Amygdala (tissue), 56 donors: ENCODE measurements at places on chromosomes 3 and 15.

GRCh38 chr15:81299630-81300273, 24.2 kb downstream of the STARD5 start:
- DNase-seq, result no peak

DNA sequence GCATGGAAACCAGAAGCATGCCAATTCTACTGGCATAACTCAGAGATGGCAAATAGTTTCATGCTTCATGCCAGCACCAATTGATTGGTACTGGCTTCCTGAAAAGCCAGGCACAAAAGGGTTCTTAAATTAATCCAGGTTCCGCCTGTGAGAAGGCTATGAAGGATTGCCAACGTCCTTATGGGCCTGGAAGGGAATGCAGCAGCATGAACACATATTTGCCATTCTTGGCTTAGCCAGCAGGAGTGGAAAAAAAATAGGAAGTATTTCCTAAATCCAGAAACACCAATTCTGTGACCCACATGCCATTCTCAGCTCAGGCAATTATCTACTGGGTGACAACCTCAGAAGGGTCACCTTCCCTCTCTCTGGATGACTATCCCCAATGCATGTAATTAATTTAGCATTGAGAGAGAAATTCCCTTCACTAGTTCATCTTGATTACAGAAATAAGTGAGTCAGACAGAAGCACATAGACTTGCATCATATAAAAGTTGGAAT, 36.0 kb downstream of the ADAMTS9 start:
- DNase-seq, result no peak

GRCh38 chr15:78064544-78064943, 13.0 kb downstream of the TBC1D2B start:
- no peak for DNase-seq

- no peak for DNase-seq
Observed at GRCh38 chr15:52255935-52256334, 39.7 kb downstream of the MYO5C start.

- DNase-seq, result no peak
Observed at GRCh38 chr3:43286841-43287499, 630 bp downstream of the SNRK start.

- DNase-seq, result no peak
Observed at GRCh38 chr3:179942553-179943075, 94.1 kb downstream of the PEX5L start.

DNA sequence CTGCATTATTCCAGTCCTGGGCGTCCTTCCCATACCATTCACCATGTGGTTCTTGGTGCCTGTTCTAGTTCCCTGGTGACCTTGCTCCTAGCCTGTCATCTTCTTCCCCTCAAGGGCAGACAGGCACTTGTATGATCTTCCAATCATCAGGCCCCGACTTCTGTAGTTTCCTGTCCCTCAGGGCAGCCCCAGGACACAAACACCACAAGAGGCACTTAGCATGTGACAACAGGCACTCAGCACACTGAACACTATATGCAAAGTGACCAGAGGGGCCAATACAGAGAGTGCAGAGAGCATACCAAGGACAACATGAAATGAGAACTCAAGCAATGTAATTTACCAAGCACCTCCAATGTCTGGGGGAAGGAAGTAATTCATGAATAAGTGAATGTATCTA, 17.9 kb downstream of the TMEM40 start:
- DNase-seq, result no peak

- no peak for DNase-seq
Observed at GRCh38 chr15:94230431-94230882, 904 bp upstream of the MCTP2 start.

DNA sequence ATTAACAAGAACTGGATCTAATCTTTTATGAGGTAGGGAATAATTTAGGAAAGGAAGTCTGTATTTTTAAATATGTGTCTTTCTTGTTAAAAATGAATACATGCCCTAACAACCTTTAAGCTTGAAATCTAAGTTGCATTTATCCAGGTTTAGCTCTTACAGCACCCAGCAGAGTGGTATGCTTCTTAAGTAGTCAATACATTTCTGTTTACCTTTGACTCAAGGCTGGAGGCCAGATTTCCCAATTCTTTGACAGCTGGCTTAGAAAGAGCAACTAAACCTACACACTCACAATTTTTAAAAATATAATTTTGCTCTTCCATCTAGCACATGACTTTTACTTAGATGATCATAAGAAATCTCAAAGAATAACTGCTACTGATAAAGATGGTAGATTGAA, 148.9 kb downstream of the DPH6 start:
- DNase-seq, result no peak

GRCh38 chr3:119220970-119221667, 19.6 kb downstream of the B4GALT4 start:
- DNase-seq, result no peak

DNA sequence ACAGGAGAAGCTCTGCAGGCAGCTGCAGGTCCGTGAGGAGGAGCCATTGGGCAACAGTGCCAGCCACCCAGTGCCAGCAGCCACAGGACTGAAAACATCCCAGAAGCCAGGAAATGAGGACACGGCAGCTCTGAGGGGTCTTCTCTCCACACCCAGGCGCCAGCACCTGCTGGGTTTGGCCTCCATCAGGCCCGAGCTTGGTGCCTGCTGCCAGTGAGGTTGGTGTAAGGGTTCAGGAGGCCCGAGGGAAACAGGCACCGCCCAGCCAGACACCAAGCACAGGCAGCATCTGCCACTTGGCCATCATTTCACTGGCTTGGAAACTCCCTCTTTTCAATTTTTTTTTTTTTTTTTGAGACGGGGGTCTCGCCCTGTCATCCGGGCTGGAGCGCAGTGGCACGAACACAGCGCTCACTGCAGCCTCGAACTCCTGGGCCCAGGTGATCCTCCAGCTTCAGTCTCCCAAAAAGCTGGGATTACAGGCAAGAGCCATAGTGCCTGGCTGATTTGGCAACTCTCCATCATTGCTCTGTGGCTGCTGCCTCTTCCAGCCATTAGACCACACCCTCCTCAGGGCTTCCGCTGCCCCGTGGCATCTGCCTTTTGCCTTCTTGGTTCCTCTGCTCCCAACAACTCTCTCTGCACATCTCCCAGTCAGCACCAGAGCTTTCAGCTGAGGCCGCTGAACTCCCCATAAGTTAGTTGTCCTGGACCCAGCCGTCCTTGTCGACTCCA, 1.5 kb upstream of the ITIH3 start:
- no peak for DNase-seq

DNA sequence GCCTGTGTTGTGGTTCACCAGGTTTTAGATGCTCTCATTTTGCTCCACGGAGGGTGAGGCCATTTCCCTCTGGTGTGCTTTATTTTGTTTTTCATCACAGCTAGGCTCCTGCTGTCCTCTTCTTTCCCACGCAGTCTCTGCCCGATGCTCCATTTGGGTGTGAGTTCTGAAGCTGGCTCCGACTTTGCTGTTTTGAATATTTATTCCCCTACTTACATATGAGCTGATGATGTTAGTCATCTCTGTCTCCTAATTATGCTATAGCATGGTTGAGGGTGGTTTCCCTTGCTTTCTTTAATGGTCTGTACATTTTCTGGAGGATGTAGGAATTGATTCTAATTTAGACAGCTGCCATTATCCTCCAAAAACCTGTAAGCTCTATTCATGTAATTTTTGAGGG, 168.1 kb upstream of the MYRIP start:
- DNase-seq, result no peak

- DNase-seq, result no peak
Observed at GRCh38 chr3:187615630-187616029, 54.6 kb downstream of the SST start.

- no peak for DNase-seq
Observed at GRCh38 chr3:121748680-121749275, 763 bp downstream of the GOLGB1 start.

DNA sequence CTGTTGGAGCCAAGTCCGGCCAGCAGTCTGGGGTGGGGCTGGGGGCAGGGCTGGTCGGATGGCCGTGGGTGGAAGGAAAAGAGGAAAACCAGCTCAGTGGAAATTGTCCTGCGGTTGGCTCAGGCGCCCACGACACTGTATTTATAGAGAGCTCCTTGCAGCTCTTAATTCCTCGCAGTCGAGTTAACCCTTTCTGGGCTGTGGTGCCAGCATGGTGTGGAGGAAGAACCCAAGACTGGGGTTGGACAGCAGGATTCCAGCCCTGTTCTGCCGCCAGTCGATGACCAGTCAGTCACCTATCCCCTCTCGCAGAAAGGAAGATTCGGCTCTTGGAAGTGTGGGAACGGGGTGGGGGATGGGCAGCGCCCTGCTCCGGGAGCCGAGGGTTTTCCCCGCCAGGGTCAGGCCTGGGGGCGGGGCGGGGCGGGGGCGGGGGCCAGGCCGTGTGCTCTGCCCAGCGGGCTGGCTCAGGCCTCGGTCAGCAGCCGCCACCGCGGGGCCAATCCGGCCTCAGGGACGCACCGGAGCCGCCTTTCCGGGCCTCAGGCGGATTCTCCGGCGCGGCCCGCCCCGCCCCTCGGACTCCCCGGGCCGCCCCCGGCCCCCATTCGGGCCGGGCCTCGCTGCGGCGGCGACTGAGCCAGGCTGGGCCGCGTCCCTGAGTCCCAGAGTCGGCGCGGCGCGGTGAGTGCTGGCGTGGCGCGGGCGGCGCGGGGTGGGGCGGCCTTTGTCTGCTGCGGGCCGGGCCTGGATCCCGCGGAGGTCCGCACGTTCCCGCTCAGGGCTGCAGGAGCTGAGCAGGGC, at the start of gene CD276:
Gene CD276, plus strand, starts transcription at position 607 of the 804 bp plus-strand sequence. CDS start 15,257 bp downstream, outside the sequence.
- DNase-seq, result peak; percentile 67

DNA sequence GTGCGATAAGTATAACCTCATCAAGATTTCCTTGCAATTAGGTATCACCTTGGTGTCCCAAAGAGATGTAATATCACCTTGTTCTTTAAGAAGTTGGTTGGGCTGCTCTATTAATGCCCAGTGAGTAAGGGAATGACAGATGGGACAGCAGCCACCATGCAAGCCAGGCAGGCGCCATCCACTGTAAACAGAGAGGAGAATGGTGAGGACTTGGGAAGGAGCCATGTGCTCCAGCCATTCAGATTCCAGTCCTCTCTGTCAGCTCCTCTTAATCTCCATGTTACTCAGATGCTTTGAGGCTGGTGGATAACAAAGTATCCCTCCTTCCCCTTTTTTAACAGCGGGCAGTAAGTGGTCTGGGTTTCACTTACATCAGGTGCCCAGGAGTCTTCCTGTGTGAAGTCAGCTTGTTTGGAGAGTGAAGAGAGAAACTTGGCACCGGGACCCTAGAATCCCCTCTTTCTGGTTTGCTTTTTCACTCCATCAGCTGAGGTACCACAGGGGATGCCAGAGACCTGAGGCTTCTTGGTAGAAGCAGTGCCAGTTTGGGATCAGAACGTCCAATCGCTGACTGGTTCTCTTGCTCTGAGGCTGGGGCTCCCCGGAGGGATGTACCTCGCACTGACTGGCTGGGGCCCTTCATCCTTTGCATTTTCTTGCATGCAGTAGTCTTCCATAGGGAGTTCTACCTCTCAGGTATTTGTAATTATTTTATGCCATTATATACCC, 29.5 kb downstream of the SLCO3A1 start:
- DNase-seq, result no peak

DNA sequence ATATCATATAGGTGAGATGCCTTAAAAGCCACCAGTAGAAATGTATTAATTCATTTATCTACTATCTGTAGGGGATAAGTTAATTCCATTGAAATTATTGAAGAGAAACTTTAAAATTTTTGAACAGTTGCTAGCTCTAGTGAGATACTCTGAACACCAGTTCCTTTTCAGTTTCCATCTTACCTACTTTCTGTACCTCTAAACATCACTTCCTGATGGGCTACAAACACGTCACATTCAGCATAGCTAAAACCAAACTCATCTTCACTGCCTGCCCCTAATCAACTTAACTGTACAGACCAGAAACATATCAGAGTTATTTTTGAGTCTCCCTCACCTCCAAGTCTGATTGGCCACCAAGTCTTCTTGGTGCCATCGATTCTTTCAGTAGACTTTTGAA, 88.9 kb downstream of the FEZF2 start:
- DNase-seq, result no peak

DNA sequence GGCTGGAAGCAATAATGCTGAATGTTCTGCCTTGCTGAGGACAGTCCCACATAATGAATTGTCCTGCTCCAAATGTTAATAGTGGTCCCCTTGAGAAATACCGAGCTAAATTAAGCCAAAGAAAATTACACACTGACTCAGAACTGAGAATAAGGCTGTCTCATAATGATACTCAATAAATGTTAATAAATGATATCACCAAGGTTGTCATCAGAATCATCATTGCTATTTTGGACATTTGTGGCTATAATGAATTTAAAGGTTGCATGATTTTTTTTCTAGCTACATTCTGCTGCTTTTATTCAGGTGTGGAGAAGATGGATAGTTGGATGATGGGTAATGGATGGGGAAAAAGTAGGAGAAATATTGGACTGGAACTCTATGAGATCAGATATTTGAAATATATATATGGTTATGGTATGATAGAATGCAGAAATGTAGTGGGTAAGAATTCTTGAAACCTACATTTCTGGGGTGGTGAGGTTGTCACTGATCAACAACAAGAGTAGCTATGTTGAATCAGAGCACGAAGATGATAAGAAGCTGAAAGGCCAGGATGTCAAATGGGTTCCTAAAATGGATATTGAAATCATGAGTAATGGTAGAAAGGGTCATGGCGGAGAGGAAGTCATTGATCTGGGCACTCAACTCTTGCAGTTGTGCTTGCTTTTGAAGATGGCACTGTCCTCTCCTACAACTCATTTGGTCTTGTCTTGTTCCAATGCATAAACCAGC, 12.8 kb downstream of the CHST2 start:
- no peak for DNase-seq

DNA sequence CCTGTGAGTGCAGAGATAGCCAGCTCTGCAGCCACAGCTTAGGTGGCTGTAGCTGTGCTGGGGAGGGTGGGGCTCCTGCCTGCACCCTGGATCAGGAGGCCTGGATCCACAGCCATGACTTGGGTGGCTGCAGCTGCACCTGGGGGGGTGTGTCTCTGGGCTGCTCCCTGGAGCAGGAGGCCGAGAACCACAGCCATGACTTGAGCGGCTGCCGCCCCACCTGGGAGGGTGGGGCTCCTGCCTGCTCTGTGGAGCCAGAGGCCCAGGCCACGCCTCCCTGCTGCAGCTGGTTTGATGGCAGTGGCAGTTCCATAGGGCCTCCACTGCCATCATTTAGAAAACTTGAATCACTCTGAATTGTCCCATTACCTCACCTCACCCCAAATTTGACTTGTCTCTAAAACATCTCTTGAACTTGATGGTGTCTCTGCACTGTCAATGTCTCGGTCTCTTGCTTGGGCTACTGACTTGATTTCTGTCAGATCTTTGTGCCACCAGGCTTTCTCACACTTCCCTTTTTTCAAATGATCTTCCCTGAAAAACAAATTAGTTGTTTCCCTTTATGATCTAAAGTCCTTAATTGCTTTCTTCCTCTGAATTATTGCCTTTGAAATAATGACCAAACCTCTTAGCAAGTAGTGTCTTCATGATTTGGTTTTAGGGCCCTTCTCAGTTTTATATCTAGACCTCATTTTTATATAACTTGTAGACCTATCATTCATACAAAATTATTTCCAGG, 313.2 kb upstream of the MME start:
- DNase-seq, result no peak
